CD4-positive, alpha-beta T cell treated with Interleukin-1 beta for 1 hour (primary cell): ENCODE measurements at places on chromosomes 5 and 9.

DNA sequence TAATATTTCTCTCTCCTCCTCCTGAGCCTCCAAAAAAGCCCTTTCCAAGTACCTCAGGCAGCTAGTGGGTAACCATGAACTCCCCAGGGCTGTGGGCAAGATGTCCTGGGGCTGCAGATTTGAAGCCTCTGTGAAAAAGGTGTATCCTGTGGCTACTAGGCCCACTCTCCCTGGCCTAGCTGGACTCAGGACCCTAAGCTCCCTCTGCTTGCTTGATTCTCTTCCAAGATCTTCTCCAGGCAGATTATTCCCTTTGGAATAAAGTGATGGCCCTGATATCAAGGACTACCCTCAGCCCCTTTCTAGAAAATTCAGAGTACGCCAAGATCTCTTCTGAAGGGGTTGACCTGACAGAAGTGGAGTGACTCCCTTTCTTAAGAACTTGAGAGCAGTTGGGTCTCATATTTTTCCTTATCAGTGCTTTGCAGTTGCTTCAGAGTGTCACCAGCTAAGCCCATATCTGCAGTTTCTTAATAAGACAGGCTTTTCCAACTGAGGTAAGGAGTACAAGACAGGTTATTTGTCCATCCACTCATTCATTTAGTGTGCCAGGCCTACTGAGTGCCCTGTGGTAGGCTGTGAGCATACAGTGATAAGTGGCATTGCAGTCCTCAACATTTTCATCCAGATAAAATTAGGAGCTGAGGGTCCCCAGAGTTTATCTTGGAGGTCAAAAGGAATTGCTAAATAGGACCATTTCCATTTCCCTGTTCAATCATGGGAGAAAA is 42.5 kb downstream of the CYSTM1 start:
- no peak for DNase-seq

- no peak for DNase-seq
Measured at GRCh38 chr9:130977811-130978221, 31.2 kb upstream of the LAMC3 start.

DNA sequence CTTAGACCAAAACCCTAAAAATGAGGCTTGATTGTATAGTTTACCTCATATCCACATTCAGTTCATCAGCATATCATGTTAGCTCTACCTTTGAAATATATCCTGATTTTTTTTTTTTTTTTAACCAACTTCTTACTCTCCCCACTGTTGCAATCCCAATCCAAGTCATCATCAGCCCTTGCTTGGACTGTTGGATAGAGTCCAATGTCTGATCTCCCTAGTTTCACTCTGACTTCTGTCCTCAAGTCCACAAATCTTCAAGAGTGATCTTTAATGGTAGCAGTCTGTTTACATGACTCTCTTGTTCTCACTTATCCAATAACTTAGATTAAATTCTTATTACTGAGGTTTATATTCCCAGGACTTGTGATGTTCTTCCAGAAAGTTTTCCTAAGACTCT is 30.8 kb downstream of the NAA35 start:
- no peak for DNase-seq

- DNase-seq = no peak
Measured at GRCh38 chr5:103394676-103395075, 136.1 kb downstream of the MACIR start.

GRCh38 chr9:97512966-97513560 is 11.6 kb downstream of the TMOD1 start:
- DNase-seq = no peak
